ENCODE measurements at places on chromosomes 2 and 18.

DNA sequence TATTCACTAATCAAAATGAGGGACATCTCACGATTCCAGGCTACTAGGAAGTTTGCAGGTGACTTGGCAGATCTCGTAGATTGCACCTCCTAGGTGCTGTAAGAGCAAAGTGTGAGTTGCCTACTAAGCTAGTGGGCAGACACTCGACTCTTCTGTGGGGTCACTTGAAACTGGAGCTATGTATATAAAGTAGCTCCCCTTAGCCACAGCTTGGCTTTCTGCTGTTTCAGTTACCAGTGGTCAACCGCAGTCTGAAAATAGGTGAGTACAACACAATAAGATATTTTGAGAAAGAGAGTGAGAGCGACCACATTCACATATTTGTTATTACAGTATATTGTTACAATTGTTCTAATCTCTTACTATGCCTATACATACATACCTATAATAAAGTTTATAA, 23.3 kb downstream of the CTAGE1 start:
- no peak for DNase-seq

- no peak for DNase-seq
These were observed 61.4 kb downstream of the SMAD7 start for GRCh38 chr18:48889115-48889941.

GRCh38 chr2:181334158-181334826, 122.9 kb upstream of the ITGA4 start:
- no peak for DNase-seq

- no peak for DNase-seq
These were observed 3.5 kb upstream of the FHOD3 start for GRCh38 chr18:36294031-36294430.

GRCh38 chr2:20509301-20509769, 62.5 kb downstream of the RHOB start:
- no peak for DNase-seq

DNA sequence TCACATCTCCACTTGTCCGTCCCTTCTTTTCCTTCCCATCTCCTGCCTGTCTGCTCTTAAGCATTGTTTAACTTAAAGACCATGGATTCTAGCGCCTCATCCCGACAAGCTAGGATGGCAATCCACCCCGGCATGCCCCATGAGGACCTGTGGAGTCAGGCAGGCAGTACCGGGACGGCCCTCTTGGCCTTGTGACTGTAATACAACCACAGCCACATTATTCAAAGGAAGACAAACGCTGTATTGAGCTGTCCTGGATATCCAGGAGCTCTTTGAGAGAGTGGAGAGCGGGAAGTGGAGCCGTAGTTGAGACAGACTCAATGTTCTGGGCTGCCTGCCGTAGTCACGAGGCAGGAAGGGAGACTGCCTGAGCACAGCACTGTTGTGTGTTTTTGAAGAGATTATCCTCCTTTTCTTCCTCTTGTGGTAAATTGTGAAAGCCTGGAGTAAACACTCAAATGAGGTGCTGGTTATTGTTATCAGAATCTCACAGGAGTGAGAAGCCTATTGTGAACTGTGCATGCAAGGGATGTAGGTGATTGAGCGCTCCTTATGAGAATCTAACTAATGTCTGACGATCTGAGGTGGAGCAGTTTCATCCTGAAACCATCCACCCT, 929.8 kb upstream of the CNTNAP5 start:
- DNase-seq = no peak

GRCh38 chr2:42575458-42576064, 7.1 kb downstream of the MTA3 start:
- DNase-seq = no peak

- peak; percentile 86 for DNase-seq
These were observed 38.4 kb upstream of the NXPH2 start for GRCh38 chr2:138818556-138818955.

- no peak for DNase-seq
These were observed 251.4 kb downstream of the ANKRD30B start for GRCh38 chr18:14999085-14999975.

GRCh38 chr18:28903306-28903705, 726.4 kb upstream of the CDH2 start:
- no peak for DNase-seq

DNA sequence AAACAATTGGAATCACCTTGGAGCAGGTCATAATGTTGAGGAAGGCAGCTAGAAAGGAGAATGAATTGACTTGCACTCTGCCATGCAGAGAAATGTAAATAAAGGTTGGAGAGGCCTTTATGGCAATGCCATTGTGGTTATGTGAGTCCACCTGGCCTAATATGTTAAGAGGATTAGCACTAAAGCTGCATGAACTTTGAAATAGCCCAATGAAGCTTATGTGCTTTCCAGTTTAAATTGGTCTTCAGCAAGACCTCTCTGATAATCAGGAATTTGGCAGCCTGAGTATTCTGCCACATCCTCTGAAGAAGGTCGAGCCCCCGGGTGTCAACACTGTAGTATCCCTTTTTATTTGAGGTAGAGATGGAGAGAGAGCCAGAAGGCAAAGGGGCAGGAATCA, 464.9 kb downstream of the CDH2 start:
- DNase-seq = no peak

GRCh38 chr2:11938196-11938595, 191.8 kb downstream of the LPIN1 start:
- DNase-seq = no peak

DNA sequence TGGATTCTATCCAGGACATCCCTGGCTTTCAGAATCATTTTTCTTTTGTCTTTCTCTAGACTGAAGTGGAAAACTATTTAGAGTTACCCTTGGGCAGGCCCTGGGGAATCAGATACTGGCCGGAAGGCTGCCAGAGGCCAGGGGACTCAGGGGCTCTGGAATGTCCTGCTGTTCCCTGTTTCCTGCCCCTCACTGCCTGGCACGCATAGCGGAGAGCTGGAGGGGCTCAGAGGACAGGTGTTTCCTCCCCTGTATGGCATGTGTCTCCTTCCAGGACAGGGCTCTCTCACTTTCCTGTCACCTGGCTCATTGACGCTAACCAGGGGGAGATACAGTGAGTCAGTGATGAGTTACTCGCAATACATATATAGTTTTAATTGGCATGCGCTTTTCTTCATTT, 38.8 kb downstream of the DYSF start:
- no peak for DNase-seq

DNA sequence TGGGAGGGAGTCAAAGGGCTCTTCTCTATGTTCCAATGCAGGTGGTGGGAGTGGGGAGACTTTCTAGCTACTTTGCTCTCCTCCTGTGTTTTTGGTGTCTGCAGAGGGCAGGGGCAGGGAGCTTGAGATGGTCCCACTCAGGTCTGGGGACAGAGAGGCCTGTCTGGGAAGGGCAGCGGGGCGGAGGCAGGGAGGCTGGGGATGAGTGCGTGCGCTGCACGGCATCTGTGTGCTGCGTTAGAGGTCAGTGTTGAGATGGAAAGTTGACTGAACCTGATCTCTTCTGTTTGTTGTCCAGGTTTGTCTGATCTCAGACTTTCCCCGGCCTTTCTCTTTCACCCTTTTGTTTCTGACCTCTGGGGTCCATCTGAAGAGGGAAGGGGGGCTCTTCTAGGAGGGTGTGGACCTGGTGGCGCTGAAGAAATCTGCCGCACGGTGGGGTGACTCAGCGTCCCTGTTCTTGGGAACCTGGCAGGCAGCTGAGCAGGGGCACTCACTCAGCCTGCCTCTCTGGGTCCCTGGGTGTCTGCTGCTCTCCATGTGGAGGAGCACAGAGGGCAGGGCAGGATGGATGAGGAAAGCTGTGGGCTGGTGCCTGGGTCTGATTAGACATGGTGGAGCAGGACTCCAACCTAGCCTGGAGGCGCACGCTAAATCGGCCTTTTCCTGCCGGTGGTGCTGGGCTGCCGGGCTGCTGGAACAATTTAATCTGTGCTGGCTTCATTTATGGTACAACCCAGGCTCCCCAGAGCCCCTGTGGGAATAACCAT, 24.1 kb downstream of the IGFBP2 start:
- no peak for DNase-seq

DNA sequence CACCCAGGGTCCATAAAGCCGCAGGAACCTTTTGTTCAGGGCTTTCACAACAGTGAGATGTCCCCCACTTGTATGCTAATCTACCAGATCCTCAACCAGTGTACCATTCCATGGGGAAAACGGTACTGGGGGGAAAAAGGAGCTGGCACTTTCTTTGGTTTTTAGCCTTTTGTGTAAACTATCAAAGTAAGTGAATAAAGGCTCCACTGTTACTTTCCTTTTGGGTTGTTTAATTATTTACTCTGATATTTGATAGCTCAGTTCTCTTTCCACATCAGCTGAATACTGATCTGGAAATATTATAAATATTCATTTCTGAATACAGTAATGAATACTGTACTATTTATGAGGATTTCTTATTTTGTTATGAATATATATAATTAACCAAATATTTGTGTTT, 20.3 kb downstream of the HADHA start:
- no peak for DNase-seq

DNA sequence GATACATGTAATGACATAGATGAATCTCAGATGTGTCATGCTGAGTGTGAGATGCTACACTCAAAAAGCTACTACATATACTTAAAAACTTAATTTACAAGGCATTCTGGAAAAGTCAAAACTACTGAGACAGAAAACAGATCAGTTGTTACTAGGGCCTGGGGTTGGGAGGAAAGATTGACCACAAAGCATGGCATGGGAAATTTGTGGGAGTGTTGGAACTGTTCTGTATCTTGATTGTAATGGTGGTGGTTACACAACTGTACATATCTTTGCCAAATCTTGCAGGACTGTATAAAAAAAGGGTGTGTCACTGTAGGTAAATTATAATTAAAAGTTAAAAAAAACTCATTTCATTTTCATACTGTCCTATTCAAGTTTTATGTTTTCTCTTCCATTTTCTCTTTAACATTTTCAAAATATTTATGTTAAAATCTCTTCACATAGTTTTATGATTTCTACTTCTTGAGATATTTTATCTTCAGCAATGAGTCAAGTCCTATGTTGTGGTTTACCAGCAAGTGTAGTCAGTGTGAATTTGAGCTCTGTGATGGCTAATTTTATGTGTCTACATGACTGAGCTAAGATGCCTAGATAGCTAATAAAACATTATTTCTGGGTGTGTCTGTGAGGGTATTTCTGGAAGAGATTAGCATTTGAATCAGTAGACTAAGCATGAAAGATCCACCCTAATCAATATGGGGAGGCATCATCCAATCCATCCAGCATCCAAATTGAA, 58.6 kb upstream of the VRK2 start:
- no peak for DNase-seq

GRCh38 chr2:170930131-170930990, 1.3 kb downstream of the GORASP2 start:
- peak; percentile 69 for DNase-seq

DNA sequence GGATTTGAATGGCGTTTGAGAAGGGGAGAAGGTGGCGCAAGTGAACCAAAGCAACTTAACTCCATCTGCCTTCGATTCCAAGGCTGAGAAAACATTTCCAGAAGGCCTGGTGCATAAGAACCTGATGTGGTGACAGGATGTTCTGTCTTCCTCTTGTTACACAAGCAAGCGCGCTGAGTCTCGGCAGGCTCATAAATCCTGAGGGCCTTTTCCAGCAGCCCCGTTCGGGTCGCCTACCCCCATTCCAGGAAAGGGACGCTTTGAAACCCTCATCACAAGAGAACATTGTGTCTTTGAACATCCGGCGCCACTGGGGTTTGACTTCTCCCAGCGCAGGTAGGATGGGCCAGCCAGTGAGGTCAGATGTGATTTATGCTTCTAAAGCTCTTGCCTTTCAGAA, 403.5 kb downstream of the SETBP1 start:
- no peak for DNase-seq

- no peak for DNase-seq
These were observed 383.4 kb downstream of the CBLN2 start for GRCh38 chr18:72160510-72161445.
